ENCODE measurements at places on chromosomes 11 and 22.

DNA sequence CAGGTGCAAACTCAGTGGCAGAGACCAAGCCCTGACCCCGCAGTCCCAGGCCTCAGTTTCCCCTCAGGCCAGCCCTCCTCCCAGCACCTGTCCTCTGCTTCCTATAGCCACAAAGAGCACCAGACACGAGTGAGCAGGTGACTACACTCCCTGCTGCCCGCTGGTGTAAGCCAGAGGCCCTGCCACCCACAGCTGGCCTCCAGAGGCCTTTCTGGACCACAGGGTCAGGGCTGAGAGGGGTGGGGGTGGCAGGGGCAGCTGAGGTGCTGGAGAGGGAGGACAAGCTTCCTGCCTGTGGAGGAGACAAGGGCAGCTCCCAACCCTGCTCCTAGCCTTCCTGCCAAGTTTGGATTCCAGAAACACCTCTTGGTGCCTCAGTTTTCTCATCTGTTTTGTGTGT, 31.3 kb upstream of the WNT7B start:
- DNase-seq, result no peak

- no peak for DNase-seq
Observed at GRCh38 chr11:4194889-4195288, 100.3 kb downstream of the RRM1 start.

- DNase-seq, result peak; percentile 36
Observed at GRCh38 chr11:32792948-32793475, 1.4 kb downstream of the CCDC73 start.

GRCh38 chr11:45146072-45147016, at the start of gene PRDM11:
PRDM11 (plus strand) TSS chr11:45146639; CDS start chr11:45181767, 35,128 bp downstream.
- peak; percentile 39 for DNase-seq

DNA sequence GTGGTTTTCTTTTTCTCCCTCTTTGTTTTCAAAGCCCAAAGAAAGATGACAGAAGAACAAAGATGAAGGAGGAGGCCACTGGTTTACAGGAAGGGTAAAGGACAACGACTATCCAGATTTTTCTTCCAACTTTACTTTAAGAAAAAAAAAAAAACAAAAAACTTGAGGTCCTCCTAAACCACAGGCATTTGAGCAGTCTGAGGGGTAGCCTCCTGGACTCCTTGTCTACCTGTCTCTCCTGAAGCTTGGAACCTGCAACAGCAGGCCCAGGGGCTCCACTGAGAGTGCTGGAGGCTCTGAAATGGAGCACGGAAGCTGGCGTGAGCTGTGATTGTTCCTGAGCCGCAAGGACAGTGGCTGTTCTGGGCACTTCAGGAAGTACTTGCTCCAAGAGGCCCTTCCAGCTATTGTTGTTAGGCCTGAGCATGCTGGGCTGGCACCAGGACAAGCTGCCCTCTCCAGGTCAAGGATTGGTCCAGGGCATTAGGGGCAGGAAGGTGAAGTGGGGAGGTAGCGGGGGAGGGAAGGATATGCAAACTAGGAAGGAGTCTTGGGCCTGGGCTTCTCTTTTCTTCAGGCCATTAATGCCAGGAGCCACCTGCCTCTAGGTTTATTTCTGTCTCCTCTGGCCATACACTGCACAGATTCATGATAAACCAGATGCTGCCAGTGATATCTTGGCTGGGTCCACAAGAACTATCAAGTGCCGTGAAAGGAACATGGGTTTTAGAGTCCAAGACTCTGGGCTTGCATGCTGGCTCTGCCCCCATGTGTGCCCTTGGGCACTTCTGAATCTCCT, 147.3 kb downstream of the CCDC34 start:
- DNase-seq, result peak; percentile 53

- no peak for DNase-seq
Observed at GRCh38 chr11:61872935-61873565, 18.3 kb downstream of the FADS3 start.

DNA sequence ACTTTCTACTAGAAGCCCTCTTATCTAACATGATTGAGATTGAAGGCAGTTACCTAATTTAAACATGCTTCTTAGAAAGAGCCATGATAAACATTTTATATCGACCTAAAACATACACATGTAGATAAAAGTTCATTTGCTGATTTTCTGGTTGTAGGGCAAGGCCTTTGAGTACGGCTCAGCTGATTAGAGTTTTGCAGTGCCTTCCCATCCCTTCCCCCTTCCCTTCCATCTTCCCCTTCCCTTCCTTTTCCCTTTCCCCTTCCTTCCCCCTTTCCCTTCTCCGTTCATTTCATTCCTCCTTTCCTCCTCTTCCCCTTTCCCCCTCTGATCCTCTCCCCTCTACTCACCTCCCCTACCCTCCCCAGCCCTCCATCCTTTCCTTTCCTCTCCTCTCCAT, 4.3 kb downstream of the LDHC start:
- DNase-seq, result no peak

DNA sequence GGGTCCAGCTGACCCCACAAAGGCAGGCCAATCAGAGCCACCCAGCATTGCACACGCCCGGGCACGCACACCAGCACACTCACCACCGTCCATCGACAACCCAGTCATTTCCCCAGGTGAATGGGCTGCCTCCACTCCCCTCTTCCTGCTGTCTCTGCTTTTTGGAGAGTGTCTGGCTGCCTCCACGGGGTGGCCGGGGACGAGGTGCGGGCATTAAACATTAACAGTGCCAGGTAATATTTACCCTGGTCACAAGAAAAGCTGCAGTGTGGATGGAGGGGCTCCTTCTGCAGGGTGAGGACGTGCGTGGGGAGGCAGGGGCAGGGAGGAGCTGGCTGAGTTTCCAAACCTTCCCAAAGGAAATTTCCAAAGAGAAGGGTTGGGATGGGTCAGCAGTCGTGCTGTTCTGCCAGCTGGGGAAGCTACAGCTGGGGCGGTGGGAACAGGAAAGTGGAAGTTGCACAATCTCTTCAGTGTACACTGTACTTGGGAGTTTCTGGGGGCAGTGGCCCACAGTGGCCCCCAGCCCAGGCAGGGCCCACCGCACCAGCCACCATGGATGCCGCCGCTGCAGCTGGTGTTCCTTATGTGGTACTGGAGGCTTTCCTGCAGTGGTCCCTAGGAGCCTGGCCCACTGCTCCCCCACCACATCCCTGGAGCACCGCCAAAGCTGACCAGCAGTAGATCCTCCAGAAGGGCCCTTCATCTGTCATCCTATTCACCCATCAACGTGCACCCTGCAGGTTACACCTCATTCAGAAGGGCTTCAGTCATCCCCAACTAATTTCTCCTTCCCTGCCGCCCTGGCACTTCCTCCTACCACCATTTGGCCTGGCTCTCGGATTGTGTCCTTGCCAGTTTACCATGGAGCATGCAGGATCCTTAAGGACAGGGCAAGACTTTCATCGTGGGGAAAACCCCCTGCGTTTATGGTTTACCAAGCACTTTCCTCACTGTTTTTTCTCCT, at the start of gene FXYD2:
TSS of gene FXYD2 (minus strand) at position 174 of the 967 bp plus-strand sequence. CDS start at position 108, 66 bp downstream.
- peak; percentile 36 for DNase-seq

GRCh38 chr11:19460718-19461405, 220.1 kb upstream of the E2F8 start:
- DNase-seq, result no peak

GRCh38 chr22:22161924-22162851, 82.4 kb upstream of the VPREB1 start:
- no peak for DNase-seq

- DNase-seq, result no peak
Observed at GRCh38 chr11:19918302-19919049, 205.8 kb downstream of the NAV2 start.

DNA sequence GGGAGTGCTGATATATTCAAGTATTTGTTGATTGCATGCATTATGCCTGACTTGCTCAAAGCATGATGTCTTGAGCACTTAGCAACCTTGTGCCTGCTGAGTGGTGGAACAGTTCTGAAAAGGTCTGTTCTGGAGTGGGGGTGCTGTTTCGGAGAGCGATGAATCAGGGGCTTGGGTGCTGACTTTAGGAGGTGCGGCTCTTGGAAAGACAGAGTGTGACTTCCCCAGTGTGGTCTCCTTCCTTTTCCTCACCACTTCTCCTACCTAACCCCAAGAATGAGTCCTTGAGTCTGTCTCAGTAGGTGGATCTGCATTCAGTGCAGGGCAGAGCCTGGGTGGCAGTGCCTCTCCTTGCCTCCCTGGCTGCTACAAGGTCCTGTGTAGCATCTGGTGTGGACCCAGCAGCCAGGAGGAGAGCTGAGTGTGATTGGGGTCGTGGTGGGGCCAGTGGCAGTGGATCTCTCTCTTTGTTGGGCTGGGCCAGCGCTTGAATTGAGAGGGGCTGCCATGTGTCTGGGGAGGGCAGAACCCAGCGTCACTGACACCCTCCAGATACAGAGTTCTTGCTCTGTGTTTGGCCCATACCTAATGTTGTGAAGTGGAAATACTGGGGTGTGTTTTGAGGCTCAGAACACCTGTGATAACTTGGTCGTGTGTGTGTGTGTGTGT, 35.9 kb downstream of the ST3GAL4 start:
- DNase-seq, result no peak

- no peak for DNase-seq
Observed at GRCh38 chr11:30908857-30909256, 322.7 kb upstream of the MPPED2 start.

- no peak for DNase-seq
Observed at GRCh38 chr11:121741761-121742361, 289.1 kb upstream of the SORL1-AS1 start.

DNA sequence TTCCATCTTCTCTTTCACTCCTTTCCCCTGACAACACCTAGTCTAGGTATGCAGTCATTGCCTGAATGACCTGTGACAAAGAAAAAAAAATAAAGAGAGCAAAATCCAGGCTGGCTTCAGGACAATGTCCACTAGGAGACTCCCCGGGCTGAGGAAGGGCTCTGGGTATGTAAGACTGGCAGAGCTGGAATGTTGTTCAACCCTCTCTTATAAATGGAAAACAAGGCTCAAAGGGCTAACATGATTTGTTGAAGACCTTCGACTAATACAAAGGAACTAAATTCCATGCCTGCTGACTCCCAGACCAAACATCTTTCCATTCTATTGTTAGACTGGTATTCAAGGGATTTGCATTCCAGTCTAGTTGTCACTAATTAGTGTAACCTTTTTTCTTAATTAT, 122.2 kb downstream of the ARL14EP start:
- DNase-seq, result no peak

GRCh38 chr11:9740202-9740883, 76.5 kb downstream of the SWAP70 start:
- DNase-seq, result no peak

DNA sequence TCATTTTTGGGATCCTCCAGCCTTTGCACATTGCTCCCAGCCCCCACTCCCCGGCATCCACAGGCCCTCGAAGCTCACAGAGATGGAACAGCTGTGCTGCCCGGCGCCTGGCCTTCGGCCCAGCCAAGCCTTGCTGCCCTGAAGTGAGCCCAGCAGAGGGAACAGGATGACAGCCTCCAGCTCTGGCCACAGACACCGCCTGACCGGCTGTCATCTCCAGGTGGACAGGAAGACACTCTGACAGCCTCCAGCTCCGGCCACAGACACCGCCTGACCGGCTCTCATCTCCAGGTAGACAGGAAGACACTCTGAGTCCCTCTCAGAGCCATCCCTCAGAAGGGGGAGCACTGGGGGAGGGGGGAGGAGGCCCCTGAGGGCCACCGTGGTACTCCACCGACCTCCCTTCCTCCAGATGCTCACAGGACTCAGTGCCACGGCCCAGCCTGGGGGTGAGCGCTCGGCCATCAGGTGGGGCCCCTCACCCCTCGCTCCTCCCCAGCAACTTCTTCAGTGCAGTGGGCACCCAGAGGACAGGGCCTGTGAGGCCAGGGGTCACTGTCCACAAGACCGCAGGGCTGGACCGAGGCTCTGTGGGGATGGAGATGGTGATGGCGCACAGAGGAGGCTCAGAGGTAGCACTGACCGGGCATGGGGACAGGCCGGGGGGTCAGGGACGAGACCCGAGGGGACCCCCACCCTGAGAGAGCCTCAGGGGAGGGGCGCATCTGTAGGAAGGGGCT, 58.6 kb downstream of the BRD1 start:
- no peak for DNase-seq

DNA sequence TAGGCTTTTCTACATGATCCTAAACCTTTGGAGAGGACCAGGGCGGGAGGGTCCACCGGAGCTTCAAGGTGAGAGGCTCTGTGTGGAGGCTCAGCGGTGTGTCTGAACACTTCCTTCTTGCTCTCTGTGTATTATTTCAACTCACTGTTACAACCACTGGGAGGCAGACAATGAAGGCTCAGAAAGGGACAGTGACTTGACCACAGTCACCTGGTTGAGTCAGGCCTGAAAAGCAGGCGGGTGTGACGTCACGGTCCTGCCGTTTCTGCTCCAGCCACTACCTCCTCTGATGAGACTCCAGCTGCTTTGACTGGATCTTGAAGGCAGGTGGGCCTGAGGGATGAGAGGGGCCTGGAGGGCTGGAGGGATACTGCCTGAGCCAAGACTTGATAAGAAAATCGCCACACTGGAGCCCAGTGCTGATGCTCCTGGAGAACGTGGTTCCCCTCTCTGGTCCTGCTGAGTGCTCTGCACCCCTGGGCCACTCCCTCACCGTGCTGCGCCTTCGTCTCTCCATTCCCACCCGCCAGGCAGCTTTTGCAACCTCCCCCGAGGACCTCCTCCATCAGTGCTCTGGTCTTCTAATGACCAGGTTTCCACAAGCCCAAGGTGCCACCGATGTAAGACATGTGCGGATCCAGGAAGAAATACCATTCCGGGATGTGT, 27.9 kb downstream of the KCNC1 start:
- DNase-seq, result no peak

GRCh38 chr11:12526789-12527188, 147.4 kb upstream of the TEAD1 start:
- no peak for DNase-seq

GRCh38 chr11:71914617-71915189, 13.7 kb downstream of the XNDC1N start:
- no peak for DNase-seq

- DNase-seq, result no peak
Observed at GRCh38 chr11:68353118-68353517, 40.7 kb downstream of the LRP5 start.

- no peak for DNase-seq
Observed at GRCh38 chr11:18191376-18191775, 18.7 kb downstream of the MRGPRX4 start.

DNA sequence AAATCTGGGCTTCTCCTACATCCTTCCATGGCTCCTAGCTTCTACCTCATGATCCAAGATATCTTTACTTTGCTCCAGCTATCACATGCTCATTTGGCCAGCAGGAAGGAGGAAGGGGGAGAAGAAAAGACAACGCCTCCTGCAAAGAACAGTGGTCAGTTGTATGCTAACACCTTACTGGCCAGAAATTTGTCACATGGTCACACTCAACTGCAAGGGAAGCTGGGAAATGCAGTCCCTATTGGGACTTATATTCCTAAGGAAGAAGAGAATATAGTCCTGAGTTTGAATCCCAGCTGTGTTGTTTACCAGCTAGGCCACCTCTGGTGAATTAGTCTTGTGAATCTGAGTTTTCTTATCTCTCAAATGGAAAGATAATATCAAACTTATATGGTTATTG, 272.0 kb downstream of the BLID start:
- DNase-seq, result no peak

Measured in H9 (cell line).